ENCODE measurements at places on chromosomes 1 and 21.

DNA sequence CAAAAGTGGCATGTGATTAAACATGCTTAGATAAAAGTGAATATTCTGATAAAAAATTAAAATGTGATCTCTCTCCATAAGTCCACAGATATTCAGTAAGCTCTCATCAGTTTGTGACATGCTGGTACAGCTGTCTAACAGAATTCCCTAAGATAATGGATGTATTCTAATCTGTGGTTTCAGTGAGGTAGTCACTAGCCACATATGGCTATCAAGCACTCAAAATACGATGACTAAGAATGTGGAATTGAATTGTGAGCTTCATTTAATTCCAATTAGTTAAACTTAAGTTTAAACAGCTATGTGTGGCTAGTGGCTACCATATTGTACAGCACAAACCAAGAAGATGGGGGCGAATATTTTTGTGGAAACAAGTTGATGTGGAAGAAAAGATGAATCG is 4.1 kb upstream of the REG4 start:
- DNase-seq: no peak

GRCh38 chr1:199743227-199743626 is 284.3 kb upstream of the NR5A2 start:
- DNase-seq: no peak

DNA sequence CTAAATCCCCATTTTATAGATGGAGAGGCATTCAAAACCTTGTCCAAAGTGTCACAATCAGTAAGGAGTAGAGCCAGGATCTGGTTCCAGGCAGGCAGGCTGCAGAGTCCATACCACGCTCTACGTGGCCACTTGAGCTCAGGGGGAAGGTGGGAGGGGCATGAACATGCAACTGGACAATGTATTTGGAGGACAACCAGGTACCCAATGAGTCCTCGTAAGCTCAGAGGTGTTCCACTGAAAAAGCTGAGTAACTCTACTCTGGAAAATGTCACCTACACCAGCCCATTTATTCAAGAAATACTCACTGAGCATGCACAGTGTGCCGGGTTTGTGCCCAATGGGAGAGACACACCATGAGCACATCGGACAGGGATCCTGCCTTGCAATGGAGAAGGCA is 11.2 kb upstream of the GUCA2B start:
- DNase-seq: no peak

GRCh38 chr1:209172286-209172685 is 411.2 kb upstream of the CAMK1G start:
- DNase-seq: no peak

DNA sequence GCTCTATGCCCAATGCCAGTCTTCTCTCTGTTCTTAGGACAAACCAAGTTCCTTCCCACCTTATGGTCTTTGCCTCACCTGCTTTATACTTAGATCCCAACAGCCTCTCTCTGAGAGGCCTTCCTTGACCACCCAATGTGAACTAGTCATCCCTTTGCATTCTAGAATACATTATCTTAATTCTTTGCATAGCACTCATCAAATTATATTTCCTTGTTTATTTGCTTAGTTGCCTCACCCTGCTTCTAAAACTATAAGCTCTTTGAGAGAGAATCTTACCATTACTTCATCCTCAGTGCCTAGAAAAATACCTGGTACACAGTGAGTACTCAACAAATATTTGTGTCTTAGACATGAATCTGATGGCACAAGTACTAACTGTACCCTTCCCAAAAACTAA is 8.0 kb downstream of the PIGP start:
- no peak for DNase-seq

GRCh38 chr1:61670016-61670415 is 54.9 kb downstream of the TM2D1 start:
- DNase-seq: no peak

DNA sequence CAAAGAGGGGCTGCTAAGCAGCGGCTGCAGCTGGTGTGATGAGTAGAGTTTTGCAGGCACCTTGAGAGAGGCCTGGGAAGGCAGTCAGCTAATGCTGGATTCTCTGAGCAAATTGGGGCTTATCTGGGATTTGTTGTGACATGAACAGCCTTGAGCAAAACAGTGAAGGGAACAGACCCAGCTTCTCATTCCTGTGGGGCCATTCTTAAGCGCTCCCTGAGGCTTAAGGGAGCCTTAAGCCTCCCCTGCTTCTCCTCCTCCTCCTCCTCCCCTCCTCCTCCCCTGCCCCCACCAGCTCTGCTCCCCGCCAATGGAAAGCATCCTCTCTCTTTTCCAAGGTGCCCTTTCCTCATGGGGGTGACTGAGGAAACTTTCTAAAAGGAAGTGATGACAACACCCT is 21.3 kb downstream of the HMGCS2 start:
- no peak for DNase-seq

DNA sequence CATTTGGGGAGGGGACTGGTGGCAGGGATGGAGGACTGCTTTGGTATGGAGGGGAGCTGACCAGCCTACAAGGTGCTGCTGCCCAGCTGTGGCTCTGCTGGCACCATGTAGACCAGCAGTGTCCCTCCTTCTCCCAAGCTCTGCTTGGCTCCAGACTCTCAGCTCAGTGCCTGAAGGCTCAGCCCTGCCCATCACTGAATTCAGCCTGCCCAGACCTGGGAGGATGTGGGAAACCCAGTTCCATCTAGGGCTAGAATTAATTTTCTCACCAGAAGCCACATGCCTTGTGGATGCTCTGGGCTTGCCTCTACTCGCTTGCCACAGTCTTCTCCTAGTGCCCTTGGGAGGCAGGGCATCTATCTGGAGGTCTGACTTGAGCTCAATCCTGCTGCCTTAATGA is 195.0 kb upstream of the EDN2 start:
- no peak for DNase-seq

DNA sequence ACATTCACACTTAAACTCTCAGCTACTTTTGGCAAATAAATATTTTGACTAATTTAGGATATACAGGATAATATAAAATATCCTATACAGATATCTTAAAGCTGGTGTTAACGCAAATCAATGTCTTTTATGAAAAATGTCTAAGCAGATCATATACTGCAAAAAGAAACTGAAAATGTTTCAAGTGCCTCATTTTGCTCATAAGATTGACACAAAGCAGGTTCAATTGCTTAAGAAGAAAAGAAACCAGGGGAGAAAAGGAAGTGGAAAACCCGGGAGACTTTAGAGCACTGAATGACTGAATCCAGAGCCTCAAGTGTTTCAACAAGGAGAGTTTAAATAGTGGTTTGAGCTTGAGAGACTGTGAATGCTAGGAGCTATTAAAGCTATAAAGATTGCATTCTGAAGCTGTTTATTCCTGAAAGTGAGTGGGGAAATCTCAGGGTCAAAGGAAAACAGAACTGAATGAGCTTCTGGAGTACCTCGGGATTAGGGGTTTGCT is 1943.0 kb downstream of the MRPL39 start:
- DNase-seq: no peak

DNA sequence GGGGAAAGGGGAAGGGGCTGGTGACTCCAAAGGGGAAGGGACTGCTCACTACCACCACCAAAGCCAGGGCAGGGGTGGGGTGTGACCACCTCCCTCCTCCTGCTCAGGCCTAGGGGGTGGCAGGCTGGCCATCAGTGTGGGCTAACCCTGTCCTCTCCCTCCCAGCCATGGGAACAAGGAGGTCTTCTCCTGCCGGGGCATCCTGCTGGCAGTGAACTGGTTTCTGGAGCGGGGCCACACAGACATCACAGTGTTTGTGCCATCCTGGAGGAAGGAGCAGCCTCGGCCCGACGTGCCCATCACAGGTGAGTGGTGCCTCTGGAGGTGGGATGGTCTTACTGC is 5.7 kb downstream of the ZC3H12A start:
- no peak for DNase-seq

- no peak for DNase-seq
These were observed 244.9 kb downstream of the KCNJ6 start for GRCh38 chr21:37671381-37671780.
